ENCODE measurements at places on chromosomes 2 and 18. TPM values are rescaled to one million over a fixed set of nuclear protein-coding genes. Genes with fewer than 3 reads are reported as not detected.

NOSTRIN gene
- total RNA-seq: 0.92 TPM

GRCh38 chr2:20544153-20544747 is 97.4 kb downstream of the RHOB start:
- DNase-seq: no peak
- H3K27ac ChIP-seq: no peak overlapping the region
- no peak overlapping the region for H3K4me3 ChIP-seq
- H3K27me3 ChIP-seq: no peaks in the 10 kb centered on the region
- no peaks in the 10 kb centered on the region for H3K4me1 ChIP-seq

DNA sequence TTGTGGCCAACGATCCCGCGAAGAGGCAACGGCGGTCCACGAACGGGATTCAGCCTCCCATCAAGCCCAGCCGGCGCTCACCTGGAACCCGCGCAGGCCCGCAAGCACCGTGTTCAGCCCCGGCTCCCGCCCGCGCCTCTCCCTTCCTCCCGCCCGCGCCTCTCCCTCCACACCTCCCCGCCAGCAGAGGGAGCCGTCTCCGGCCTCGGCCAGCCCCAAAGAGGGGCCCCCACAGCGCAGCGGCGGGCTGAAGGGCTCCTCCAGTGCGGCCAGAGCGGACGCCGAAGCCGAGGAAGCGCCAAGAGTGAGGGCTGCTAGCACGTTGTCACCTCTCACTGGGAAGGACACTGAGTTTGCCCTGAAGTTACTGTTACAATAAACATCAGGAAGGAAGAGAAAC is 55.3 kb upstream of the LAPTM4A start:
- H3K4me3 ChIP-seq: peak overlapping the region; percentile 14
- H3K36me3 ChIP-seq: no peaks in the 10 kb centered on the region
- no peaks in the 10 kb centered on the region for H3K4me1 ChIP-seq

DNA sequence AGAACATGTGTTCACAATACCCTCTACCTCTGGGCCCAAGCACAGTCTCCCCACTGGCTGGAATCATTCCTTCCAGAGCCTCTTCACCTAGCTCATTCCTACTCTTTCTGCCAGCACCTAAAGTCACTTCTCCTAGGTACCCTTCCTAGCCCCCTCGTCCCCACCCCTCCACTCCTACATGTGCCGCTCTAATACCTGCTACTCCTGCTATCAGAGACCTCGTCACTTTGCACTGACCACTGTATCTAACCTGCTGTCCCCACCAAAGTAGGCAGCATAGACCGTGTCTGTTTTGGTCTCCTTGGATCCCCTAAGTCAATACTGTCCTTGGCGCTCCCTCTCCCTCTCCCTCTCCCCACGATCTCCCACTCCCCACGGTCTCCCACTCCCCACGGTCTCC is 53.2 kb upstream of the PKDCC start:
- no peak for DNase-seq
- no peaks in the 10 kb centered on the region for H3K4me1 ChIP-seq
- H3K27me3 ChIP-seq: peaks cover 3% of the 10 kb centered on the region
- H3K4me3 ChIP-seq: no peak overlapping the region

DNA sequence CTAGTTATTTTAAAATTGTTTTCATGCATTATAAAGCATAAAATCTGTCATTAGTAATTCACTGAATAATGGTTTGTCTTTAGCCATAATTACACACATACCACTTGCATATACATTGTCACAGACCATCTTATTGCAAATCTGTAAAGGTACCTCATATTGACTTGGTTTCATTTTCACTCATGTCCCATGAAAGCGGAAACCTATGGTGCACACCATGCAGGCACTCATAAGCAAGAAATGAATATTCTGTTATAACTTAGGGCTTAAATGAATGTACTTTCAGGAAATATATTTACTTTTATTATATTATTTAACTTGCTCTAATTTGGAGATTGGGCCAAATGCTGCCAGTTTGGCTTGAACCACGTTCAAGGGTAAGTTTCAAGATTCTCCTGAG is 29.2 kb upstream of the STK17B start:
- H3K36me3 ChIP-seq: no peaks in the 10 kb centered on the region
- peaks cover 14% of the 10 kb centered on the region for H3K4me1 ChIP-seq
- DNase-seq: no peak
- H3K27me3 ChIP-seq: no peaks in the 10 kb centered on the region
- peak overlapping the region; percentile 37 for H3K4me3 ChIP-seq

Data from CD4-positive, alpha-beta T cell (primary cell).